ENCODE measurements at places on chromosomes 2 and 18. TPM values are rescaled to one million over a fixed set of nuclear protein-coding genes. Genes with fewer than 3 reads are reported as not detected.

Gene UCN
- 2.5 TPM for total RNA-seq

Gene ZNF514
- total RNA-seq = 25.3 TPM

Gene MPP4
- total RNA-seq = 0.23 TPM

Gene TRIM54
- 10.4 TPM for total RNA-seq

Gene ILKAP
- 42.4 TPM for total RNA-seq

Gene DPP4
- total RNA-seq = 85.9 TPM

Gene KYNU
- total RNA-seq = 5.1 TPM

Gene CACNB4
- 15.1 TPM for total RNA-seq

Gene NEURL3
- 16.9 TPM for total RNA-seq

Gene IL1B
- 0.88 TPM for total RNA-seq

Gene HES6
- 6.5 TPM for total RNA-seq

Gene MGAT4A
- total RNA-seq = 24.2 TPM

Gene UGT1A4
- total RNA-seq = 0.29 TPM

Gene TFCP2L1
- 68.4 TPM for total RNA-seq

Gene UBXN4
- 68.8 TPM for total RNA-seq

Gene FZD7
- 76.1 TPM for total RNA-seq

Gene CYS1
- 151 TPM for total RNA-seq

Gene VWC2L
- total RNA-seq = 0.35 TPM

Gene RALB
- 41.0 TPM for total RNA-seq

Gene SPDYA
- total RNA-seq = 2.3 TPM

Gene LIPG
- 32.1 TPM for total RNA-seq

Gene FAM228A
- 1.7 TPM for total RNA-seq

Gene APCDD1
- total RNA-seq = 133 TPM

Gene GPR39
- total RNA-seq = 4.3 TPM

Gene PPM1B
- 69.2 TPM for total RNA-seq

Gene CXCR1
- 1.4 TPM for total RNA-seq

Gene TMEM247
- total RNA-seq = not detected

Gene TUBA3D
- total RNA-seq = not detected

Gene PRSS56
- 0.18 TPM for total RNA-seq

Gene GNAL
- 1.8 TPM for total RNA-seq

Gene AQP12B
- 0.58 TPM for total RNA-seq

Gene ALPG
- total RNA-seq = not detected
